ENCODE measurements at places on chromosomes 3 and 15.

- no peak for DNase-seq
Measured at GRCh38 chr15:55917881-55918296, 75.5 kb downstream of the NEDD4 start.

DNA sequence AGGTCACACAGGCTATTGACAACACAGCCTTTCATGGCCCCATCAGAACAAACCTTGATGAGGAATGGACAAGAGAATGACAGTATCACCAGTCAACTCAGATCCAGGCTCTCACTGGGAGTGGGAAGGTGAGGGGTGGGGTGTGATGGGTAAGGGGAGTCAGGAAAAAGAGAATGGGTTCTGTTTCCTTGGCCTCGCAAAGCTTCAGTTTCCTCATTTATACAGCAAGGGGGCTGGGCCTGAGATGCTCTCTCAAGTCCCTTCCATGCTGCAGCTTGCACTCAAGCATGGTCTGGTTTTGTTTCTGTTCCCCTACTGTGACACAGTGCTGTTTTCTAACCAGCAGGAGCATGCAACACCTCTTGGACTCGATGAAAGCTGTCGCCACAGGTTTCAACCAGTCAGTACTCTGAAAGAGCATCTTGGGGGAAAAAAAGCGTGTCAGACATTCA is 65.7 kb upstream of the IL12A start:
- no peak for DNase-seq

- DNase-seq = no peak
Measured at GRCh38 chr3:166461626-166462025, 624.4 kb upstream of the BCHE start.

DNA sequence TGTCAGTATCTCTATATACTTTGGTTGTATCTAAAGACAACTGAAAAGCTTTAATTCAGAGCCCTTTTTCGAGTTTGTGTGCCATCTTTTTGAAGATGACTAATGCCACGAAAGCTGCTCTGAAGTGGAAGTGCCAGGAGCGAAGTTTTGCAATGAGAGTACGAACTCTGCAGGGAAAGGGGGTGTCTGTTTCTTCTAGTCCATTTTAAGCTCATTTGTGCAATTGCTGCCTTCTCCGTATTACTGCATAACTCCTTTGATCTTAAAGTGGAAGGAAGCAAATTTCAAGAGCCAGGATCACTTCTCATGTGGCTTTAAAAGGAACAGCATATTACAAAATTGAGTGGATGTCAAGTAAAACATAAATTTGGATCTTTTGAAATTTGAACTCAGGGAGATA is 245.3 kb downstream of the FEZF2 start:
- DNase-seq = no peak

DNA sequence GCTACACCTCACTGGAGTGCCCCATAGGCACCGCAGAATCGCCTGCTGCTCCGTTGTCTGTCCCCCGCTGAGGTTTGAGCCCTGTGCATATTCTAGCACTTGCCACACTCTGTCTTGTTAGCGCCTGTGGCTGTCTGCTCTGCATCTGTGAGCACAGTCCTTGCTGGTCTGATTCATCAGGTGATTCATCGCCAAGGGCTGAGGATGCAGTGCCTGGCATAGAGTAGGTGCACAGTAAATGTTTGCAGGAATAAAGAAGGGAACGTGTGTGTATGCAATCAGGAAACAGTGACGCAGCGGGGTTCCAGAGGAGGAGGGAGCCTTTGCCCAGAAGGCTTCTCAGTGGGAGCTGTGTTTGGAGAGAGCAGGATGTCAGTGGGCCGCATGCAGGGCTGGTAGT is 124.0 kb upstream of the PLXNA1 start:
- DNase-seq = no peak

DNA sequence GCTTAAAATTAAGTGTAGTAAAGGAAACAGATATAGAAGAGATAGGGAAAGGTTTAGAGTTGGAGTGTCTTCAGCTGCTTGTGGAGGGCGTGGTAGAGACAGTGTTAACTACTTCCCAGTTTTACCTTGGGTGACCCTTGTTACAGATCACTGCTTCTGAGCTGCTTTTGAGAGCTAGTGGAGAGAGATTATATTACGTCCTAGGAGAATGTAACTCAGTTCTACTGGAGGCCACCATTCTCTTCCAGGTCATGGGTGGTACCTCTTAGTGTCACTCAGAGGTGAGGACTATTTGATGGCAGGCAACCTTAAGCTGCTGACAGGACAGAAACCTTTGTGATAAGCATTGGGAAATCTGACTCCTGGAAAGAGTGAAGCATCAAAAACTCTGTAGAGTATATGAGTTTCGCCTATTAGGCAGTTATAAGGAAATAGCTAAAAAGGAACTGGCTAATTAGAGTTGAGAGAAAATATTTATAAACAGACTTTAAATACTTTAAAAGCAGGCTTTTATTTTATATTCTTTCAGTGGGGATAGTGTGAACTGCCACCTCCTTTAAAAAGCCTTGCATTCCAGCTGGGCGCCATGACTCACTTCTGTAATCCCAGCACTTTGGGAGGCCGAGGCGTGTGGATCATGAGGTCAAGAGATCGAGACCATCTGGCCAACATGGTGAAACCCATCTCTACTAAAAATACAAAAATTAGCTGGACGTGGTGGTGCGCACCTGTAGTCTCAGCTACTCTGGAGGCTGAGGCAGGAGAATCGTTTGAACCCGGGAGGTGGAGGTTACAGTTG is 106.5 kb downstream of the ZNF609 start:
- no peak for DNase-seq

- DNase-seq = no peak
Measured at GRCh38 chr3:126109880-126110235, 25.9 kb upstream of the SLC41A3 start.

- no peak for DNase-seq
Measured at GRCh38 chr3:159837725-159838124, 150.9 kb upstream of the IL12A start.

- no peak for DNase-seq
Measured at GRCh38 chr15:28185148-28185895, 86.2 kb upstream of the OCA2 start.

- DNase-seq = no peak
Measured at GRCh38 chr15:41483519-41483918, 10.2 kb upstream of the ITPKA start.

- DNase-seq = no peak
Measured at GRCh38 chr3:121663171-121663847, 2.6 kb upstream of the HCLS1 start.

GRCh38 chr3:131630097-131630496 is 127.3 kb upstream of the MRPL3 start:
- no peak for DNase-seq

GRCh38 chr3:50525987-50526386 is 22.6 kb upstream of the CACNA2D2 start:
- no peak for DNase-seq

GRCh38 chr3:134068429-134068828 is 38.7 kb upstream of the SLCO2A1 start:
- no peak for DNase-seq

DNA sequence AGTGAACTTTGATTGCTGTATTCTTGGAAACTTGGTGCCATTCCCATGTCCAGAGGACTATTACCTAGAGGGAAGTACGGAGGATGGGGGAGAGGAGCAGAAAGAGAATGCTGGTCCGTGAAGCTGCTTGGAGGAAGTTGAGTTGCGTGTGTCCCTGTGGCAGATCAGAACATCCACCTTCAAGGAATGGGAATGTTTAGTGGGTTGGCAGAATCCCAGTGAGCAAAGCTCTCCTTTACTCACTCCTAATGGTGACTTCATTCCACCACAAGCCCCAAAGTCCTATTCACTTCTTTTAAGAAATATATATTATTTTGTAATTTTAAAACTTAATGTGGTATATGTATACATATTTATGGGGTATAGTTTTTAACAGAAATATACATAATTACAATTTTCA is 247.8 kb upstream of the FEZF2 start:
- DNase-seq = no peak

GRCh38 chr3:44186111-44186672 is 55.5 kb upstream of the TOPAZ1 start:
- DNase-seq = no peak

DNA sequence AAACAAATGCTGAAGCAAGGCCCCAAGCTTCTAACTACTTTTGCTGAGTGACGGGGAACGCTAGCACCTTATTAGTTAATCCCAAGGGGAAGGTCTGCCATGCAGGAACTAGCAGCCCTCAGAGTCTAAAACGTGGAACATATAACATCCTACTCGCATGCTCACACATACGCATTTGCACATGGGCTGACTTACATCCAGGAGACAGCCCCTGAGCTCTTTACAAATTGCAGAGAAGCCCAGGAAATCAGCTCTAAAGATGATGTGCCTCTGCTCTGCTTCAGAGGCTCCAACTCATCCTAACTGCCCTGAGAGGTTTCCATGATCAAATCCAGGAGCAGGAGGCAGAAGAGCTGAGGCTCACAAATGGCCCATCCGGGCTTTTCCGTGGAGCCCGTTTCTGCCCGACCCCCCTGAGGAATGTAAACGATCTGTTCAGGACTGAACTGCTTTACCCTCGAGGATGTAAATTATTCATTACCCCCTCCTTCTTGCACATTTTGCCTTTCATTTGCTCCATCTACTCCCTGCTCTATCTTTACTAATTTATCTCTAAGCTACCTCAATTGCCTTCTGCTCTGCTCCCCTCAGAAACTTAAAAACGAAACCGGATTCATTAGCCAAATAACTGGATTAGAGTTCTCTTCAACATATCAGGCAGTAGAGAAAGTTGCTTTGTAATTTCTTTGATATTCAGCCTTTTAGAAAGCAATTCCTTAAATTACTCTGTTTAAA is 141.9 kb upstream of the CCDC54 start:
- no peak for DNase-seq

DNA sequence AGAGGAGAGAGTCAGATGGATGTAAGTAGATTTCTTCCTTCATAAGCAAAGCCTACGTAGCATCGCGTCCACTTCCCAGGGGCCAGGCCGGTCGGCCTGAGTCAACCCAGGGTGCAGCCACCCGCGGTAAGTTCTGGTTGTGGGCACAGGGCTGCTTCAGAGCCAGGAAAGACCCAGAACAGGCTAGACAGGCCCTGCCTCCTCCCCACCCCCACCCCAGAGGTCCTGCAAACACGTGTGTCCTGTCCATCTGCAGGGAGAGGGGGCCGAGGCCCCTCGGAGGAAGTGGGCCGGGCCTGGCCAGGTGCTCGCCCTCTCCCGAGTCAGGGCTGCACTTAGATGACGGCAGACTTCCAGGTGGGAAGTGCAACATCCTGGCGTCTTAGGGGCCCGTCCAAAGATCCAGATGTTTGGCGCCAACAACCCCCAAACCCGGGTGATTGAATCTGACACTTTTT is 100.8 kb upstream of the ALDH1A3 start:
- DNase-seq = no peak

GRCh38 chr3:195596765-195597171 is 13.0 kb upstream of the APOD start:
- DNase-seq = no peak

DNA sequence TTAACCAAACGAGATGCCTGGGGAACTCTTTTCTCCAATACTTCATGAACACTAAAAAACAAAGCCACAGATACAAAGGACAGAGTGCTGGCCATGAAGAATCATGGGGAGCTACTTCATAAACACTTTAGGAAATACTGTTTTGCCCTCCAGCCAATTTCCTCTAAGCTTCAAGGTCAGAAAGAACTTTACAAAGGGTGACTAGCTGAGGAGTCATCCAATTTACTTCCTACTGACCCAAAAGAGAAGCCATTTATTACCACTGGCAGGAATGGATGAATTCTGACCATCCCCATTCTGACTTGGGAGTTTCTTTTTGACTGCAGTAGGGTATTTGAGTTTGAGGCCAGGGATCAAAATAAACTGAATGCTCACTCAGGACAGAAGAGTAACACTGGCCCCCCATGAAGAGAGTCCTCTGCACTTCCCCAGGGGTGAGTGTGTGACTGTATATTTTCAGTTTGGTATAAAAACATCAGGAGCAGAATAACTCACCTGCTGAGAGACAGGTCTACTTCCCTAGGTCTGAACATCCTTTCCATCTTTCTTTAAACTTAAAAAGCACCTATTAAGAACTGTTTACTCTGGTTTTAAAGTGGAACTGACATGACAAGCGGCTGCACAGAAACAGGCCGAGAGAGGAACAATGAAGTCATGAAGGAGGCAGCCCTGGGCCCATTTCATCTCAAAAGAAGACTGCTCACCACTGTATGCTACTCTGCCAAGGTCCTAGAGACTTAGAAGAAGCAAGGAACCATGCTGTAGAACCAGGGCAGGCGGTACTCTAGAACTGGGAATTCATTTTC is 203.6 kb downstream of the TNIK start:
- DNase-seq = no peak

- DNase-seq = no peak
Measured at GRCh38 chr3:135964160-135964955, 1.2 kb upstream of the PPP2R3A start.

DNA sequence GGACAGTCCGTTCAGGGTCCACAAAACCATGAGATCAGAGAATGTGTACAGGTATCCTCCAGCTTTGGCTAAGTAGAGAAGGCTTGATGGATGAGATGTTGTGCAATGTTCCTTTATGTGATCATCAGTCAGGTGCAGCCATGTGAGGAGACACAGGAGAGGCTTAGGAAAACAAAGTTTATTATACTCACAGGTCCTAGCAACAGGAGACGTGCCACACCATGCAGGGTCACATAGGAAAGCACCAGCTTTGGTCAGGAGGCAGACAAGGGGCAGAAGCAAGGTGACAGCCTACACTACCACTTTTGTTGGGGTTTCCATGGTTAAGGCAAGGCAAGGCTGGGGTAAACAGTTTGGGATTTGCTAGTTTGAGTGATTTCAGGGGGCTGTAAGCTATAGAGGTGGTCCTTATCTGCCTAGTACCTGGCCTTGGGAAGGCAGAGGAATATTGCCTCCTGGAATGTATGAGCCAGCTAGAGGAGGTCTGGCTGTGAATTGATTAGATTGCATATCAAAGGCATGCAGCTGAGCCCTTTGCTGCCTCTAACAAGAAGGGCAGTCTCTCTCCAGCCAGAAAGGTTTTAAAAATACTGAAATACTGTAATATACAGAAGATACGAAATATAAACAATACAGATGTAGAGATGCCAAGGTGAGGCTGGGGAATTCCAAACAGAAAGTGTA is 248.6 kb downstream of the RYR3 start:
- DNase-seq = no peak

- no peak for DNase-seq
Measured at GRCh38 chr3:190086191-190086590, 34.5 kb downstream of the P3H2 start.

DNA sequence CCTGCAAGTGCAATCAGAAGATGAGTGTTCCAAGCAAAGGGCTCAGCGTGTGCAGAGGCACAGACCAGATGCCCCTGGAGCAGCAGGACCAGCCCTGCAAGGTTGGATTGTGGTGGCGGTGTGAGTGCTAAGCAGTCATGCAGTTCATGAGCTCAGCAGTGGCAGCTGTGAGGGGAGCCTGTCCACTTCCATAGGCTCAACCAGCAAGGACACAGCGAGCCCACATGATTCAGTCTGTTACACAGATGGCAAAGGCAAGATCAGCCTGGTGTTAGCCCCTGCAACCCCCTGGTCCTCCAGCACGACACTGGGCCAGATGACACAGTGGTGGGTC is 95.9 kb upstream of the PRR23E start:
- no peak for DNase-seq

DNA sequence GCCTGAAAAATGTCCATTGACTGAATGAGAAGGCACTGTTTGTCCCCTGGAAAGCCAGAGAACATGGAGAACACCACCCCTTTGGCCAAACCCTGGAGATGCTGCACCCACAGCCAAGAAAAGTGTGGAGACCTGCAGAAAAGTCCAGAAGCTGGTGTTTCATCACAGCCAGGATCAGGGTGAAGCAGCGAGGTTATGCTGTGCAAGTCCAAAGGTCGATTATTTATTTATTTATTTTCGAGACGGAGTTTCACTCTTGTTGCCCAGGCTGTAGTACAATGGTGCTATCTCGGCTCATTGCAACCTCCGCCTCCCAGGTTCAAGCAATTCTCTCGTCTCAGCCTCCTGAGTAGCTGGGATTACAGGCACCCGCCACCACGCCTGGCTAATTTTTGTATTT is 5.5 kb upstream of the CTSH start:
- DNase-seq = no peak

All from neural crest cell (in vitro differentiated cells).